ENCODE measurements at places on chromosomes 5 and 9. TPM values are rescaled to one million over a fixed set of nuclear protein-coding genes. Genes with fewer than 3 reads are reported as not detected.

HAVCR2 gene
- total RNA-seq, result 19.7 TPM

TAF11L14 gene
- 9.4 TPM for total RNA-seq

DNA sequence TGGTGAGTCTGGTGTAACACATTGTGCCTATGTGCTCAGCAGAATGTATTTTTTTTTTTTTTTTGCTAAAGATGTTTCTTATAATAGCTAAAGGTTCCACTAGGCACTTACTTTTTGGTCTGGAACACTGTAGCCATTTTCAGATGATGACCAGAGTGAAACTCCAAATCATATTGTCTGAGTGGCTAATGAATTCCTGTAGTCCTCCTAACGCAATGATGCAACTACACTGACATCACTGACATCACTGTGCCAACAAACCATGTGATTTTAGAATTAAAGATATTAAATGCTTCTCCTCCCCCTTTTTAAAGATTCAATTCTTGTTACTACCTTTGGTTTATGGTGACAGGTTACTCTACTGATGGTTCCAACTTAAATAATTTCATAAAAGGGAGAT is 28.8 kb downstream of the JAKMIP2 start:
- DNase-seq, result no peak

- peak; percentile 77 for DNase-seq
Measured at GRCh38 chr9:120921661-120922181, 4.9 kb downstream of the TRAF1 start.

- DNase-seq, result peak; percentile 12
Measured at GRCh38 chr5:117236941-117237340, 662.3 kb upstream of the SEMA6A start.

ZNF454 gene
- total RNA-seq, result 2.4 TPM

- DNase-seq, result no peak
Measured at GRCh38 chr9:78472111-78472510, 175.2 kb downstream of the PSAT1 start.

- DNase-seq, result no peak
Measured at GRCh38 chr5:118270526-118270925, 717.8 kb downstream of the DTWD2 start.

FCN2 gene
- total RNA-seq, result not detected

ZDHHC11 gene
- total RNA-seq, result not detected

GRCh38 chr9:13841746-13842462 is 472.0 kb downstream of the NFIB start:
- peak; percentile 19 for DNase-seq

- DNase-seq, result peak; percentile 95
Measured at GRCh38 chr5:147453875-147454814, 55.7 kb downstream of the DPYSL3 start.

DNA sequence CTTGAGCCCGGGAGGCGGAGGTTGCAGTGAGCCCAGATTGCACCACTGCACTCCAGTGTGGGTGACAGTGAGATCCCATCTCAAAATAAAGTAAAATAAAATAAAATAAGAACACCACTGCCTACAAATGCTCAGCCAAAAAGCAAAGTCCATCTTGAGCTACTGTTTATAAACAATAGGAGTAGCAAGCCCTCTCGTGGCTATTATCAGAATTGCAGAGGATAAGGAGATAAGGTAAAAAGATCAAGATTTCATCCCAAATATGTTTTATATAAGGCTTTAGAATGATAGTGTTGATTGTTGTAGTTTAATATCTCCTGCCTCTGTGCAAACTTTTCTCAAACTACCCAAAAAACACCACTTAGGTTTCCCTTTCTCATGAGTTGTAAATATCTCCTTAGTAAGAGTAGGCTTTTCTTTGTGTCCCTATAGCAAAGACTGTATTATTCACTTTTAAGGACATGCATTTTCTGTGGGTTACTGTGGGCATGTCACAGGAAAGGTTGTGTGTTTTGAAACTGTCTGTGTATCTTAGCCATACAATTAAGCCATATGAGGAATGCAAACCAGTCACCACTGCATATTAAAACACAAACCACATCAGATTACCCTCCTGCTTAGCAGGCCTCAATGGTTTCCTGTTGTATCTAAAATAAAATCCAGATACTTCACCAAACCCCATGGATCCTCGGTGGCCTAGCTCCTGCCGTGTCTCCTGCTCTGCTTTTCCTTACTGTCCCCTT is 31.8 kb upstream of the CKS2 start:
- DNase-seq, result peak; percentile 68

- no peak for DNase-seq
Measured at GRCh38 chr5:151215546-151215880, 8.4 kb downstream of the CCDC69 start.

DNA sequence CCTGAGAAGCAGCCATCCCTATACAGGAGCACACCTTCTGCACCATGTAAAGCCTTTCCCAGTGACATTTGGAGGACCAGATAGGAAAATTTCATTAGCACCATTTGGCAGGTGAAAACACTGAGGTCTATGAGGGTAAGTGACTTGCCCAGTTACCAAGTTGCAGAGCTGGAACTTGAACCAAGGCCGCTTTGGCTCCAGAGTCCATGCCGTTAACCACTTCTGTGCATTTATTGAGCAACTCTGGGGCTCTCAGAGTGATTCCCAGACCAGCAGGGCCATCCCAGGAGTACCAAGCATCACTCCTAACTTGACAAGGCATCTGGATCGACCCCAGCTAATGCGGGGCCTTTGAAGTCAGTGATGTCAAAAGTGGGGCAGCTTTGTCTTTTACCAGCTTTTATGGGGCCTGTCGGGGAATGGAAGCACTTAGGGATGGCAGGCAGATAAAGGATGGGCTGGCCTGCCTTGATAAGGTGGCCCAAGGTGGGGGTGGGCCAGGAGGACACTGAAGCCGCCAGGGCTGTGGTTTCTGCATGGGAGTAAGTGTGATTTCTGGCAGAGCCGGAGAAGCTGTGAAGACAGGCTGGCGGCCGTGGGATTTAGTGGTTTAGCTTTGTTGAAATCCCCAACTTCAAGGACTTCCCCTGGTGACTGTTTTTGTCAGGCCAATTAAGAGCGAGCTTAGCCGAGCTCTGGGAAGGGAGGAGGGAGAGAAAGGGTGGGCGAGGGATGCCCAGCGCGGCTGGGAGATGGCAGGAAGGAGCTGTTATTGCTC is 127.3 kb downstream of the MACROH2A1 start:
- DNase-seq, result peak; percentile 89

DNA sequence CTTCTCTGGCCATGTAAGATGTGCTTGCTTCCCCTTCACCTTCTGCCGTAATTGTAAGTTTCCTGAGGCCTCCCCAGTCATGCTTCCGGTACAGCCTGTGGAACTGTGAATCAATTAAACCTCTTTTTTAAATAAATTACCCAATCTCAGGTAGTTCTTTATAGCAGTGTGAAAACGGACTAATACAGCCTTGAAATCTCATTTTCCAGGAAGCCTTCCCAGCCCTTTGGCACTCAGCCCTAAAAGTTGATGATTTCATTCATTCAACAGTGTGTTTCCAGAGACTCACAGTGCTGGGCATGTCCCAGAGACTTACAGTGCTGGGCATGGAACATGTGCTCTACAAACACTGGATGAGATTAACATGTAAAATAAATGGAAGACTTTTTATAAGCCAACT is 135.8 kb downstream of the DCP2 start:
- DNase-seq, result no peak

- peak; percentile 67 for DNase-seq
Measured at GRCh38 chr5:111454198-111454622, 58.1 kb downstream of the STARD4 start.

FBXO4 gene
- total RNA-seq, result 39.0 TPM

ARID3C gene
- total RNA-seq, result not detected

DNA sequence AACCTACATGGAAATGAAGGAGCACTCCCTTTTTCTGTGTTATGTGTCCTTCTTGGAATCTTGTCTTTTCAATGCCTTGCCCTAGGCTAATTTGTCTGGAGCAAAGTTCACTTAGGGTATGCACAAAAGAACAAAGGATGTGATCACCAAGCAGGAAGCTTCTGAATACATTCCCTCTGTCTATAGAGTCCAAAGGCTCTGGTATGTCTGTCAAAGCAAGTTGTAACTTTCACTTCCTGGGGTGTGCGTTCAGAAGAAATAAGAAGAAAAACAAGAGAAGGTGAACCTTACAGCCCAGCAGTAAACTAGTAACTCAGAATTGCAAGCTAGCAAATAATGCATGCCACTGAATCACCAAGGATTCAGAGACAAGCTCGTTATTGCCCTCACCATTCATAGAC is 31.7 kb upstream of the CDH6 start:
- DNase-seq, result no peak

IFNA2 gene
- total RNA-seq, result 5.8 TPM

Measured in umbilical cord (tissue), 2 donors.